CD4-positive, alpha-beta T cell (primary cell): ENCODE measurements at places on chromosomes 5 and 9.

- DNase-seq: peak; percentile 54
These were observed 745 bp downstream of the GADD45G start for GRCh38 chr9:89605465-89606048.

DNA sequence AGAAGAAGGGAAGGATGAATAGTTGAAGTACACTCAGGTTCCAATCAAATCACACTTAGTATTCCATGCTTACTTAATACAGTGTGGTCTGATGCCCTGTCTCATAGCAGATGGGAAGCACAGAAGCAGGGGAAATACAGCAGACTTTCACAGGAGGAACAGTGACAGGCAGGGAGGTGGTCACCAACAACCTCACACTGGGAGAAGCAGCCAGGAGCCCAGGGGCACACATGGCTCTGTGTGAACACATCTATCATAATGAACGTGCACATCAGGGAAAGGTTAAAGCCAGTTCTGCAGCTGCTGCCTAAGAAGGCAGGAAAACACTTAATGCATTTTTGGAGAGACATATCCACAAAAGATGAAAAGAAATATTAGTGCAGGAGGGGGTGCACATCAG is 312.3 kb downstream of the MED10 start:
- DNase-seq: no peak

DNA sequence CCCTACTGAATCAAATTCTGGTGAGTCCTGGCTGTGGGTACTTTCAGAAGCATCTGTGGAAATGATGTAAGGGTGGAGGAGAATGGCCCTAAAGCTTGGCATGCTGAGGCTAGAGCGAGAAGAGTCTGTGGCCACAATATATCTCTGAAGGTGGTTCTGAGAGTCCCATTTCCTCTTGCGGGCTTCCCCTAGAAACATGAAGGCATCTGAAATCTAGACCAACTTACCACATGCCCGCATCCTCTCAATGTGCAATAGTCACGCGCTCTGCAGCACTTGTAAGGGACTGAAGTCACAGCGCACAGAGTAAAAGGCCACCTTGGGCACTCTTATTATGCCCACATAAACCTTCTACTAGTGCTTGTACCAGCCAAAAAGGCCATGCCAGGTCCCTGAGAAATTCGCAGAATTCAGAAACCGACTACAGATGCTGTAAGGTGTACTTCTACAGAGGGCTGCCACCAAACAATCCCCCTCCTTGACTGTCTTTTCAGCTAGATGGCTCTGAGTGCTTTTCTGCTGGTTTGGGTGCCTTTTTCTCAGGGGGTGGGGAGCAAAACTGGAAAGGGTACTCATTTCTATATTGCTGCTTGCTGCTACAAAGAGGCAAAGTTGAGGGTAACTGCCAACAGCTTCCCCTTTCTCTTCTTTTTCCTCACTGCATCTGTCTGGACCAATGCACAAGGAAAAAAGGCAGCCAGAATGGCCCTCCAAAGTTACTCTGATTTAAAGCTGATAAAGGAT is 107.3 kb downstream of the ZDHHC21 start:
- DNase-seq: no peak

GRCh38 chr9:91433180-91433579 is 9.5 kb upstream of the NFIL3 start:
- DNase-seq: no peak

DNA sequence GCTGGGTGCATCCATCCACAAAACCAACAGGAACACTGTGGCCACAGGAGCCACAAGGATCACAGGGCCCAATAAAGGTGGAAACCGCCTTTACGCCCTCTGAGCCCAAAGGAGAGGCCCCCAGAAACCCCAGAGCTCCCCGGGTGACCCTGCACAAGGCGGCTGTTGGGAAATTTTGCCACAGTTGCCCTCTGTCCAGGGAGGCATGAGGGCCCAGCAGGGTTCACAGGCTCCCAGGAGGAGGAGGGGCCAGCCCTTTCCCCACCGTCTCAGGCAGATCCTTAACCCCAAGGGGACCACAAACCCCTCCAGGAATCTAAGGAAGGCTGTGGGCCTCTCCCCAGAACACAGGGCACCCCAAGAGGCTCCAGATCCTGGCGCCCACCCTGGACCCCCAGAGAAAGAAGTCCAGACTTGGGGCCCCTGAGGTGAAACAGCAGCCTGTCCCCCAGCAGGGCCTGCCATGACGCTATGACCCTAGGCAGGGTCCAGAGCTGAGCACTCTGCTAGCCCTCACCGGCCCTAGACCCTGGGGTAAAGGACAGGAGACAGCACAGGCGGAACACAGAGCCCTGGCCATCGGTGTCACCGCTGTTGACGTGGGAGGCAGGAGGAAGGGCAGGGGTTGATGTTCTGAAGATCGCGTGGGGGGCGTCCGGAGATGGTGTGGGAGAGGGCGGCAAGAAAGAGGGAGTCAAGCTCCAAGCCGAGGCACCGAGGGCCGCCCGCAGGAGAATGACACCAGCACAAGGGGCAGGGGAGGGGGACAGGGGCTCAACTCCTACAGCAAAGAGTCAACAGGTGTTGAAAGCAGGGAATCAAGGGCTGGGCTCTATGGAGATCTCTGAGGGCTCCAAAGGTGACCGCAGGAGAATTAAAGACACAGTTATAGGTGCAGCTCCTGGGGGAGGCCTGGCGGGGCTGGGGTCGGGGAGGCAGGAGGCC is 97.5 kb downstream of the VAV2 start:
- DNase-seq: no peak
